ENCODE measurements at places on chromosomes 12 and 14. TPM values are rescaled to one million over a fixed set of nuclear protein-coding genes. Genes with fewer than 3 reads are reported as not detected.

DNA sequence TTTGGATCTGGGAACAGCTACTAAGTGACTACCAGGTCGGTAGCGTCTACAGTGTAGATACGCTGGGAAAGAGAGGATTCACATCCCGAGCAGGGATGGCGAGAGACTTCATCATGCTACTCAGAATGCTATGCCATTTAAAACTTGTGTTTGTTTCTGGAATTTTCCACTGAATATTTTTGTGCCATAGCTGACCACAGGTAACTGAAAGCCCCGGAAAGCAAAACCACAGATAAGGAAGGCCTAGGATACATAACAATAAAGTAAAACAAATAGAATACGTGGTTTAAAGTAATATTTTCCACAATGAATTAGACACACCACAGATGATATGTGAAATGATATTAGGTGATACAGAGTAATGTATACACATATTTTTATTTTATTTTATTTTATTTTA lies 7.9 kb upstream of the HCAR1 start:
- no peak for DNase-seq

- peak; percentile 47 for DNase-seq
Observed at GRCh38 chr12:70842136-70842535, 78.4 kb downstream of the PTPRR start.

GRCh38 chr12:40775661-40776060 lies 83.4 kb downstream of the CNTN1 start:
- no peak for DNase-seq

- no peak for DNase-seq
Observed at GRCh38 chr12:113333877-113334785, 778 bp downstream of the SLC8B1 start.

- peak; percentile 42 for DNase-seq
Observed at GRCh38 chr12:15996254-15996653, 85.1 kb downstream of the DERA start.

GRCh38 chr12:80056845-80057244 lies 42.5 kb upstream of the OTOGL start:
- no peak for DNase-seq

GRCh38 chr12:48882315-48882687 lies 16.6 kb upstream of the RND1 start:
- no peak for DNase-seq

DNA sequence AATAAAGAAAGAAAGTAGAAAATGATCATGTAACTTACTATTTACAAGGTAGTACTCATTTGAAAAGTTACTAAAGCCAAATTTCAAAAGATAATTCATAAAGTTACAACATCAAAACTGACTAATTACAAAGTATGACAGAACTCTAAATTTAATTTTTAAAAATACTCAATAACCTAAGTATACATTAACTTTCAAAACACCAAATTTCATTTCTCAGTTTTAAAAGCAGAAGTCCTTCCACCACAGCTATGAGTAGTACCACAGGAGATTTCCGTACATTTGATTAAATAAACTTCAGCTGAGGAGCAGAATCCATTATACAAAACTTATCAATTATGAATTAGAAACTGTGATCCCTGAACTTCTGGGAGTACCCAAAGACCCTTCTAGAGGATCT lies 100.8 kb upstream of the BBS10 start:
- no peak for DNase-seq

DNA sequence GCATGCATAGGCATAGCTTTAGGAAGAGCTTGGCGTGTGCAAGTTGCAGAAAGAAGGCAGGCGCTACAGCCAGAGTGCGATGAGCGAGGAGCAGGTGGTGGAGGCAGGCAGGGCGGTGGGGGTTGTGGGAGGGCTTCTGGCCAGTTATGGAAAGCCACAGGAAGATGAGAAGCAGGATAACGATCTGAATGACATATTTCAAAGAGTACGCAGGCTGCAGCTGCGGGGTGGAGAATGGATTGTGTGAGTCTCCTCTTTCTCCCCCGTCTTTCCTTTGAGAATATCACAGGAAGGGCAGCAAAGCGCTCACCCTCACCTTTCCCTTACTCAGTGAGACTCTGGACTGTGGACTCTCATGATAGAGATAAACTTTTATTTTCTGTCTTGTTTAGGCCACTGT lies 48.7 kb upstream of the PLXNC1 start:
- DNase-seq: peak; percentile 82

DNA sequence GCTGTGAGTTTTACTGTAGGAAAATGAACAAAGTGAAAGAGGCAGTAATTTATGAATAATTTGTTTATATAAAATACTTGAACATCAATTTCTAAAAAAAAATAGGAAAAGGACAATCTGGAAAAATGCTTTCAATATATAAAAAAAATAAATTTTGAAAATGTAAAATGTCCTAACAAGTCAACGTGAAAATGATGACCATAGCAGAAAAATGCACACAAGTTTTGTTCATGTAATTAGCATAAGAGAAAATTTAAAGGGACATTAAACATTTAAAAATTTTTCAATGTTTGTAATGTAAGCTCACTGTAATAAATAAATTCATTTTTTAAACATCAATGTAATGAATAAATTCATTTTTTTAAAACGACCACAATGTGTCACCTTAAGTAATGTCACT lies 214.8 kb upstream of the ATXN7L3B start:
- no peak for DNase-seq

PLEKHD1 gene
- total RNA-seq: not detected

BBOF1 gene
- 4.9 TPM for total RNA-seq

IFT81 gene
- total RNA-seq: 16.9 TPM

FGF23 gene
- total RNA-seq: not detected

MFAP5 gene
- 22.7 TPM for total RNA-seq

Measured in LHCN-M2 (cell line).